ENCODE measurements at places on chromosomes 16 and 17.

- DNase-seq: no peak
These were observed 76.9 kb downstream of the RAI1 start for GRCh38 chr17:17757956-17758845.

- no peak for DNase-seq
These were observed 13.7 kb downstream of the TIMM22 start for GRCh38 chr17:1010586-1010985.

GRCh38 chr17:73231395-73231794 is 30.3 kb downstream of the CPSF4L start:
- DNase-seq: peak; percentile 13

GRCh38 chr16:1119129-1119528 is 23.1 kb upstream of the C1QTNF8 start:
- DNase-seq: no peak

GRCh38 chr17:37787055-37787757 is 42.3 kb upstream of the HNF1B start:
- no peak for DNase-seq

DNA sequence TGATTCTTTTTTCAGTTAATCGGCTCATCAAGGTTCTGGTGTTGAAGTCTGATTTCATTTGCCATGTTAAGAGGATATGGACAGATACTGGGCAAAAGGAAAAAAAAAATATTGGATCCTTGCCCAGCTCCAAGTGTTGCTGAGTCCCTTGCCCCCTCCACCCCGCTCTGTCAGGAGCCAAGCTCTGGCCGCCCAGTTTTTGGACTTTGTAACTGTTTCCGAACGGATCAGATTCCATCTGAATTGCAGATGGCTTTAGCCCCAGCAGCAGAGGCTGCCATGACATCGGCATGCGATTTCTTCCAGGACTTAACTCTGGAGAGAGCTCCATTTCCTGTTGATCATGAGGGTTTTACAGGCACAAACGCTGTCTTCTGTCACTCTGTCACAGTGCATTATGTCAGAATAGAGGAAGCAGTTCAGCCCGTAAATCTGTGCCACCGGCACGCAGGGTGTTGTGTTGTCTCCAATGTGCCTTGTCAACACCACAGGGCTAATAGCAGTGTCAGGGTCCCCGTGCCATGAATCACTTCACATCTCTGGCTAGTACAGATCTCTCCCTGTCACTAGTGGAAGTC is 615.6 kb downstream of the MAF start:
- no peak for DNase-seq

GRCh38 chr17:65629234-65629690 is 67.8 kb upstream of the AXIN2 start:
- peak; percentile 9 for DNase-seq

DNA sequence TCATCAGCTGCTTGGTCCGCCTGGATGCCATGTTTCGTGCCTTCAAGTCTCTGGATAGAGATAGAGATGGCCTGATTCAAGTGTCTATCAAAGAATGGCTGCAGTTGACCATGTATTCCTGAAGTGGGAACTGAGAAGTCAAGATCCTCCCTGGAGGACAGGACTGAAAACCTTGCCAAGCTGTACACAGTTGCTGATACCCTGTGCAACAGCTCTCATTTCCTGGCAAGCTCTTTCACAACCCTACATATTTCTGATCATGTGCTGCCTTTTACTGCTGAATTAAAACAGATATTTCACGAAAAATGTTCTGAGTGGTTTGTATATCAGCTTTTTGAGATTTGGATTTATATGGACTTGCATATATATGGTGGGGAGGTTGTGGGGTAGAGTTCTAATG is 898 bp downstream of the CAPNS2 start:
- DNase-seq: peak; percentile 54

DNA sequence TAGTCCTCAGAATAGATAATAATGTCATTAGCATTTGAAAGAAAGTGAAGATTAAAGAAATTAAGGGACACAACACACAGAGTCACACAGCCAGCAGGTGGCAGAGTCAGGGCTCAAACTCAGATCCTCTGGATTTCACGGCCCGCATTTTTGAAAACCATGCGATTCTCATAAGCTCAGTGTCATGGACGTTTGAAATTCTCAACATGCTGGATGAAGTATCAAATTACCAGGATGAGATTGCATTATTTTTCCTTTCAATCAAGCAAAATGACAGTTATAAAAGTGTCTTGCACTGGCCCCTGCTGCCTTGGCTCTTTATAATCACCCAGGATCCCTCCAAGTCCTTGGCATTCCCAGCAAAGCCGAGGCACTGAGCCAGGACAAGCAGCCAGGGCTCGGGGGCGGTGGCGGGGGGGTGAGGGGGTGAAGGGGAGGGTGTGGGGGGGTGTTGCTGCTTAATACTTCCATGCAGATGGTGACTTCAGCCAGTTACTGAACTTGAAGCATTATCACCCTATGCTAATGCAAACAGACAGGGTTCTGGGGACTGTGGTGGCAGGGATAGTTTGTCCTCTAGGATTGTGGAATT is 6.6 kb upstream of the BMERB1 start:
- peak; percentile 79 for DNase-seq

DNA sequence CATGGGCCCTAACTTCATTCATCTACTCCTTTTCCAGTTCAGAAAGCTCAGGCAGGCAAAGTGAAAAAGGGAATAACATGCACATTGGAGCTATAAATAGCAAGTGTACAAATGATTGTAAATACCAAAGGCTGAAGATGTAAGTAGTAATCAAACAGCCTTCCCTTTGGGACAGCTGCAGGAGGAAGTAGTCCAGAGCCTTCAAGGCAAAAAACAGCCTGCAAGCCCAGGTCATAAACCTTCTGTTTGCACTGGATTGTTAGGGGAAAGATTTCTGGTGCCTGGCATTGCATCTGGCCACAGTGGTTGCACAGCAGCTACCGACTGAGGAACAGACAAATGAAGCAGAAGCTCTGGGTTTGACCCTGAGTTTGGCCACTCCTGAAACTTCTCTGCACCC is 98.6 kb upstream of the PMFBP1 start:
- peak; percentile 32 for DNase-seq

GRCh38 chr16:86157616-86158247 is 258.8 kb downstream of the IRF8 start:
- no peak for DNase-seq

GRCh38 chr17:5329784-5330557 is 47.9 kb downstream of the RABEP1 start:
- DNase-seq: no peak

GRCh38 chr17:40021451-40021971 is 6.3 kb downstream of the CSF3 start:
- peak; percentile 98 for DNase-seq

DNA sequence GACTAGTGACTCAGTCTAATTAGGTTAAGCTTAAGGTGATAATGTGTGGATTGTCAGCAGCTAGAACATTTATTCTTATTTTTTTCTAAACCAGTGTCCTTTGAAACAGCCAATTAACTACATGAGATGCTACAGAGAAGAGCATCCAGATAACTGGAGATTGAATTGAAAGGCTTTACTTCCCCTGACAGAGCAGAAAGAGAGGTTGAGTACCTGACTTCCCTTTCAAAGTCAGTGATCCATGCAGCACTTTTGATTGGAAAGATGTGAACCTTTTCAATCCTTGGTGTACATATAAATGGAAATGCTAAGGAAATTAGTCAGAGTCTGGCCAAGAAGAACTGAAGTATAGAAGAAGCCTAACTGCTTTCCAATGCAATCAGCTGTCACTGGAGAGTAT is 653.8 kb downstream of the CDH8 start:
- no peak for DNase-seq

DNA sequence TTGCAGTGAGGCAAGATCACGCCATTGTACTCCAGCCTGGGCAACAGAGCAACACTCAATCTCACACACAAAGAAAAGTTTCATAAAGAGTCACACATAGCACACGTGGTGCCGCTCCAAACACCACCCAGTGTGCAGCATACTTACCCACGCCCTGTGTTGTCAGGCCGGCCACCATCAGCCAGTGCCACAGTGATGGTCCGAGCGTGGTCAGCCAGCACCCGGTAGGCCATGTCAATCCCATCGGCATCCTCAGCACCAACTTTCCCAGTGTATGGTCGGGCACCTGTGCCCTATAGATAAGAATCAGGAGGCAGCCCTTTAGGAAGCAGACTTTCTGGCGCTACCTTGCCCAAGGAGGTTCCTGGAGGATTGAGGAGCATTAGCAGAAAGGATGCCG is 17.7 kb upstream of the EXOSC6 start:
- DNase-seq: no peak

GRCh38 chr17:68182940-68183551 is 64.8 kb upstream of the AMZ2 start:
- DNase-seq: no peak

DNA sequence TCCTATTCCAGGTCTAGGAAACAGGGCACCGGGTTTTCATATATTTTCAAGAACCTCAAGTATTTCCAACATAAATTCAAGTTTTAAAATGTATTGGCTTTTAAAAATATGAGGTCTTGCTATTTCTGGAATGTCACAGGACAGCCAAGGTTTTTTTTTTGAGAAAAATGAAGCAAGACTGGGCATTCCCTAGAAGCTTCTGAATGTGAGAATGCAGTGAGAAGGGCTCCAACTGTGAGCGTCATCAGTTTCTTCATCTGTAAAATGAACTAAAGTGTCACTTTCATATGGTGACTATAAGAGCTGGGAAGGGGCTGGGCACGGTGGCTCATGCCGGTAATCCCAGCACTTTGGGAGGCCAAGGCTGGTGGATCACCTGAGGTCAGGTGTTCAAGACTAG is 455.8 kb upstream of the MAF start:
- DNase-seq: no peak

DNA sequence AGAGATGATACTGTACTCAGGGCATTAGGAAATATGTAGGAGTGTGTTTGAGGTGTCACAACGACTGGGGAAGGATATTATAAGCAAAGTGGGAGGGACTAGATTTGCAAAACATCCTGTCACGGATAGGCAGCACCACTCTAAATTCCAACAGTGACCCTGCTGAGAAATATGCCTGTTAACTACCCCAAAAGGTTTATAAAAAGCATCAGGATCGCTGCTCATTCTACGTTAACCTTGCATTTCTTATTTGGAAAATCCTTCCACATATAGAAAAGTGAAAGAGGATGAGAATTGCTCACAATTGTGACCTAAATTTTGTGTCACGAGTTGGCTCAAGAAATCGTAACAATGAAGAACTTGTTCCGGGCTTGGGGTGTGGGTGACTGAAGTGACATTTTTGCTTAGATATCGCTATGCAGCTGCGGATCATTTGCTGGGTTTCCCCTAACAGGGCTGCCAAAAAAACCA is 51.6 kb downstream of the N4BP1 start:
- peak; percentile 51 for DNase-seq

GRCh38 chr17:49486012-49486641 is 9.0 kb upstream of the NGFR start:
- no peak for DNase-seq

- peak; percentile 76 for DNase-seq
These were observed 24.4 kb downstream of the LASP1 start for GRCh38 chr17:38894276-38894675.

DNA sequence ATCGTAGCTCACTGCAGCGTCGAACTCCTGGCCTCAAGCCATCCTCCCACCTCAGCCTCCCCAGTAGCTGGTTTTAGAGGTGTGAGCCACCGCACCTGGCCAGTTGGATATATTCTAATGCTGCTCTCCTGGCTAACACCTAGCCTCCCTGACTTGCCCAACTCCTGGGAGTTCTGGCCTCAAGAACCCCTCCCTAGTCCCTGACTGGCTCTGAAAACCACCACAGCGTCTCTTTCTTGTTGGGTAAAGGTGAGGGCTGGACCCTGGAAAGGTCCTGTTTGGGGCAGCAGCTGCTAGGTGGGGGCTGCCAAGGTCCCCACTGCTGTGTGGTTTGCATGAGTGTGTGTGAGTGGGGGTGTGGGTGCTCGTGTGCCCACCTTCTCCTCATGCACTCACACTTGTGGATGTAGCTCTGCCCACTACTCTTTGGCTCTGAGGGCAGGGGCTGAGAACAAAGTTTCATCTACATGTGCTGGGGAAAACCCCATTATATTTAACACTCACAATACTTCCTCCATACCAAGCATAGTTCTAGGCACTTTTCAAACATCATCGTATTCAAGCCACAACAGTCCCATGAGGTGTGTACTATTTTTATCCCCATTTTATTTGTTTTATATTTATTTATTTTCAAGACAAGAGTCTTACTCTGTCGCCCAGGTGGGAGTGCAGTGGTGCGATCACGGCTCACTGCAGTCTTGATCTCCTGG is 7.1 kb upstream of the SPNS3 start:
- no peak for DNase-seq

DNA sequence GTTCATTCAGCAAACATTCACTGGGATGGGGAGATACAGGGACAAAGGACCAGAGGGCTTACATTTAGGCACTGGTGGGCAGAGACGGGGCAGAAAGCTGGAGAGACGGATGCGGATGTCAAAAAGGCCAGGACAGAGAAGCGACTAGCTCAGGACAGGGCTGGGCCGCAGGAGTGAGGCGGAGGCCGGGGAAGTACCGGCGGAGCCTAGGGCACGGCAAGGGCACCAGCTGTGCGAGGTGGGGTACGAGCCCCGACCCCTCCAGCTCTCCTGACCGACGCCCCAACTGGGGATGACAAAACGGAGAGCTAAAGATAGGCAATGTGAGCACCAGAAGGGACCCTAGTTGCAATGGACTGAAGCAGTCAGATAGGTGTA is 3.9 kb upstream of the SGCA start:
- no peak for DNase-seq

- no peak for DNase-seq
These were observed 111.4 kb upstream of the CDC42EP4 start for GRCh38 chr17:73423159-73423715.

DNA sequence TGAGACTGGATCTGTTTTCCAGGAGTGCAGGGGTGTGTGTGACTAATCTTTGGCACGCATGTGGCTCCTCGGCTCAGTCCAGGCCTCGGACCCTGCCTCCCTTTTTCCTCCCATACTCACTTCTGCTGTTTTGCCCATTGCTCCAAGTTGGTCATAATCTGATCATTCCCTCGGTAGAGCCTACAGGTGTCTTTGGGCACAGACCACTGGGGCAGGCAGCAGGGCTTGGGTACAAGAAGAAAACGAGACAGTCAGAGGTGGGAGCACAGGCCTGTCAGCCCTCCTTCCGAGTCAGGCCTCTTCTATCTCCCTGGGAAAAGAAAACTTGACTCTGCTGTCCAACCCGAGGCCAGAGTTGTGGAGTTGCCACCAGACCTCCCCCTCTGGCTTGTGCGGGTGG is 29.8 kb downstream of the DHX38 start:
- no peak for DNase-seq

Data from LHCN-M2 (cell line).